Motor neuron (in vitro differentiated cells): ENCODE measurements at places on chromosomes 6 and 20.

DNA sequence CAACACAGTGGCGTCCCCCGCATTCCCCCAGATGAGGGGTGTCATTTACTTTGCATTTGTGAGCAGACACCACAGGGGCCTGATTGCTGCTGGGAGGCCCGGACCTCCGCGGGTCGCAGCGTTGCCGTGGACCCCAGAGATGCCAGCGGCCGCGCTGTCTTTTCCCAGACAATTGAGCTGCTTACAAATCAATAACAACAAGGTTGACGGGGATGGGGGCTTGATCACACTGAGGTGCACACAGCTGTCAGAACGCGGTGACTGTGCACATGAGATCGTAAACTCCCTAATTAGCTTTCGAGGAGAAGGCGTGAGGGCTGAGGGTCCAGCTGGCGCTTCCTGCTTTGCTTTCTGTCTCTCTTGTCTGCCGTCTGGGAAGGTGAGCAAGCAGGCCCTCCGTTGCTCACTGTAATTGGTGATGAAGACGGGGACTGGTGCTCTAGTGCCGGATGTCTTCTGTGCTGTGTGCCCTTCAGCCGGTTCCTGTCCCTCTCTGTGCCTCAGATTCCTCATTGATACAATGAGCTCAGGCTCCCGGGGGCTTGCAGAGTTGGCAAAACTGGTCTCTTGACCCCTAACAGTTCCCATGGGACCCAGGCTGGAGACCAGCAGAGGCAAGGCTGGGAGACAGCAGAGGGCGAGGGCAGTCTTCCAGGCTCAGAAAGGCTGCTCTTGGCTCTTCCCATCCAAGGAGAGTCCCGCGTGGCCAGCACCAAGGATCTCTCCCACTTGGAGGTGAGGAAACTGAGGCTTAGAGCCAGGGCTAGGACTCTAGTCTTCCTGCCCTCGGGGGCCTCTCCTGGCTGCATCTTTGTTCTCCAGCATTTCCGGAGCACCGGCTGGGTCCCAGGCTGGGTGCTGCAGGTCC is 126.0 kb upstream of the PMEPA1 start:
- peak; percentile 67 for ATAC-seq

- ATAC-seq: no peak
Observed at GRCh38 chr6:79630380-79630882, 698 bp upstream of the SH3BGRL2 start.

DNA sequence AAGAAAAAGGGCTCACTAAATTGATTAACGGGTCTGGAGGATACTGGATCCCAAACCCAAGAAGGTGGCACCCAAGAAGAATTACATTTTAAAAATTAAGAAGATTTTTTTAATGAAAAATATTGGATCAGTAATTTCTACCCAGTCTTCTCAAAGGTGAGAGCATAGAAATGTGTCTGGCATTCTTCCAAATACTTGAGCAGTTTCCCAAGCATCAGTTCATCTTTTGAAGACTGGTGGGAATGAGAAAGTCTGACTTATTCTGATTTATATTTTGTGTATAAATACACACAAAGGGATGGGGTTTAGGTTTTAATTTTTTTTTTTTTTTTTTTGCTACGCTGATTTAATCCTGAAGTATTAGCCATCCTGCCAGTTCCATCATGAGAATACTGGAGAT is 3.3 kb downstream of the MGME1 start:
- ATAC-seq: no peak

- no peak for ATAC-seq
Observed at GRCh38 chr6:15310680-15311079, 64.8 kb downstream of the JARID2 start.

- no peak for ATAC-seq
Observed at GRCh38 chr20:25037288-25038102, 20.4 kb downstream of the ACSS1 start.
